Upper lobe of right lung (tissue), 1 donor: ENCODE measurements at places on chromosomes 6 and 20.

DNA sequence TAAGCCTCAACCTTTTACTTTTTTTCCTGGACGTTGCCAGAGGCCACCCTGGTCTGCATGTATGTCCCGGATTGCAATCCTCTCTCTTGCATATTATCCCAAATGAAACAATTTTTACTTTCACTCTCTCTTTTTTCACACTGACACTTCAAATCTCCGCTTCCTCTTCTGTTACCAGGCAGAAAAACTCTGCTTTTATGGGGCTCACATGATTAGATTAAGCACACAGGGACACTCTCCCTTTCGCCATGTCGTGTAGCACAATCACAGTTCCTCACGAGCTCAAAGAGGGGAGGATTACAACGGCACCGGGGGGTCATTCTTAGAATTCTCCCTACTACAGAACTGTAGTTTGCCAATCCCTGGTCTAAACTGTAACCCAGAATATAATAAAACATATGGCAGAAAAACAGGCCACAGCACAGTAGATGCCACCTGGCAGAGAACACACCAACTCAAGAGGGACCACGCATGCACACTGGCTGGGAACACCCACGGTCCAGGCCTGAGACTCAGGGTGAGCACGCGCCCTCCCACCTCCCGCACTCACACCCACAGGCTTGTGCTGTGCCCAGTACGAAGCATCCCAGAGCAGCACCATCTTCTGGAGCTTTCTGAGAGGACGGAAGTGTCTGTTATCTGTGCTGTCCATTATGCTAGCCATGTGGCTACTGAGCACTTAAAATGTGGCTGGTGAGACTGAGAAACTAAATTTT lies 288.7 kb downstream of the KIF16B start:
- no peak for DNase-seq

GRCh38 chr6:5326022-5326641 lies 64.8 kb downstream of the FARS2 start:
- DNase-seq, result no peak

DNA sequence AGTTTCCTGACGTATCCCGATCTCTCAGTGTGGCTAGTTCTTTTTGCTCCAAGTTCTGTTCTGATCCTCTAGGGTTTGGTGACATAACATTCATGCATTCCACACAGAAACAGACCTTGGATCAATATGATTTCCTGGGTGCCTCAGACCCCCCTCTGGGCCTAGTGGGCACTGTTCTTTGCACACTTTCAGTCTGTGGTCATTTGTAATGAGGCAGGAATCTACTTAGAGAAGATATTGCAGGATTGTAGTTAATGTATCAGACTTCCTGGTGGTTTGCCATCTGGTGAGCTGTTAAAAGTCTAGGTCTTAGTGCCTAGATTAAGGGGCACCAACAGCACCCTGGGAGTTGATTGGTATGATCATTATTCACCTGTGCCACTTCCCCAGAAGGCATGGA lies 7.5 kb downstream of the BEND6 start:
- DNase-seq, result no peak

GRCh38 chr6:137307163-137307854 lies 88.1 kb upstream of the IFNGR1 start:
- no peak for DNase-seq

DNA sequence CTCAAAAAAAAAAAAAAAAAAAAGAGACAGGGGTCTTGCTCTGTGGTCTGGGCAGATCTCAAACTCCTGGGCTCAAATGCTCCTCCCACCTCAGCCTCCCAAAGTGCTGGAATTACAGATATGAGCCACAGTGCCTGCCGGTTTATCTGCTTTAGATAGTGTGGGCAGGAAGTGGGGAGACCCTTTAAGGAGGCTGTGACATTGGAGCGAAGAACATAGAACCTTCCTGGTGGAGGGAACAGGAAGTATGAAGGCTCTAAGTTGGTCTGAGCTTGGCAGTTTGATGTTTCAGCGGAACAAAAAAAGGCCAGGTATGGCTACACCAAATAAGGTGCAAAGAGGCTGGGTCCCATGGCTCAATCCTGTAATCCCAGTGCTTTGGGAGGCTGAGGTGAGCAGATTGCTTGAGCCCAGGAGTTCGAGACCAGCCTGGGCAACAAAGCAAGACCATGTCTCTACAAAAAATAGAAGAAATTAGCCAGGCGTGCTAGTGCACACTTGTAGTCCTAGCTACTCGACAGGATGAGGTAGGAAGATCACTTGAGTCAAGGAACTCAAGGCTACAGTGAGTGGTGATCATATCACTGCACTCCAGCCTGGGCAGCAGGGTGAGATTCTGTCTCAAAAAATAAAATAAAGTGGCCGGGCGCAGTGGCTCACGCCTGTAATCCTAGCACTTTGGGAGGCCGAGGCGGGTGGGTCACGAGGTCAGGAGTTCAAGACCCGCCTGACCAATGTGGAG lies 8.7 kb upstream of the ZMYND8 start:
- no peak for DNase-seq

GRCh38 chr20:24425523-24426135 lies 43.8 kb upstream of the SYNDIG1 start:
- DNase-seq, result no peak

GRCh38 chr6:90103056-90103800 lies 193.4 kb downstream of the BACH2 start:
- DNase-seq, result no peak

DNA sequence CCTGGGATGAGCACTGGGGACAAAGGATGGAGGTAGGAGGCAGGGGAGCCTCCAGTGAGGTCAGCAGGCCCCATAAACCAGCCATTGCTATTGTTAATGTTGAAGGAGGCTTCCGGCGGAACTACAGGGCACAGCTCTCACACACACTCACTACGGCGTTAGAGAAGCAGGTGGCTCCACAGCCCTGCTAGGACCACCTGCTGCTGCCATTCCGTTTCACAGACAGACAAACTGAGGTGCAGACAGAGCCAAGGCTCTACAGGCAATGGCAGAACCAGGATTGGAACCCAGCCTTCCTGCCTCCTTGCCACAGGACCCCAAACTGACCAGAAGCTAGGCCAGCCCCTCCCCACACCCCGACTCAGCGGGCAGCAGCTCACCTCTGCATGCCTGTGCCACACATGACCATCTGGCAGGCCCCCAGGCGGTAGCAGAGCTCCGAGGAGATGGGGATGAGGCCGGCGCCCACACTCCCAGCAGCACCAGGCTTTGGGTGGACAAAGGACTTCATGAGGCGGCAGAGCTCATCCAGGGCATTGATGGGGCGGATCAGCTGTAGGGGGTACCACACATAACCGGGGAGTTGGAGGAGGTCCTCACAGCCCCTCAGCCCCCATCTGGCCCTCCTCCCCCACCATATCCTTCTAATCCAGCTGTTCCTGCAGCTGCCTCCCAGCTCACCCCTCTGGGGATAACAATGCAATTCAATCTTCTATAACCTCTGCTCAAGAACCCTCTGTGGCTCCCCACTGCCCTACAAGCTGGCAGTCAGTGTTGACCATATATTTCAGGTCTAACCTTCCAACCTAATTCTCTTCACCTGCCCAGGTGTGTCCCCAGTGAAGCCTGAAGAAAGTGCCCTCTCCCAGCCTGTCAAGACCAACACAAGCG lies 198.5 kb downstream of the PREX1 start:
- no peak for DNase-seq

DNA sequence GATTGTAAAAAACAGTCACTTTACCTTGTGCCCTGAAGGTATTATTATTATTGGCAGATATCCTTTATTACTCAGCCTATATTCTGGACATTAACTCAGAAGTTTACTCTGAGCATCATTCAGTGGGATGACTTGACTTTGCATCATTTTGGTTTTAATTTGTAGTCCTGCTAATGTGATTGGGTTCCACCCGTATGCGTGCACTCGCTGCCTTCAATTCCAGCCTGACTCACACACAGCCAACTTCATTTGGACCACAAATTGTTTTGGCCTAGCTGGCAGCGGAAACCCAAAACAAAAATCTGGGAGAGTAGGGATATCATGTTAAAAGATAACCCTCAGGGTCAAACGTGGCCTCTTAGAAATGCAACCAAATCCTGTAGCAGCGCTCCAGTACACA lies 704.4 kb upstream of the SLC35B3 start:
- no peak for DNase-seq

DNA sequence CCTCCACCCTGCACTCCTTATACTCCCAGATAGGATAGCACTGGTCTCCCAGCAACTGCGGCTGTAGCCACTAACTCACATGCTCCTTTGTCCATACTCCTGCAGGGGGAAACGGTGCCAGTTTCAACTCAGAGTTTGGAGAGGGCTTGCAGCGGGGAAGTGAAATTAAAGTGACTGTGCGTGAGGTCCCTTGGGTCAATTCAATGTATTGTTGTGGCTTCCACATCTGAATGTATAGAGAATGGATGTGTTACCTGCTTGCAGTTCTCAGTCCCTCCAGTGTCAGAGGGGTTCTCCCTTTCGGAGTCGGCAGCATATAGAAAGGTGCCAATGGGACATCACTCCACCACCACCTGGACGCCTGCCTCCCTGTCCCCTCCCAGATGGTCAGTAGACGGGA lies 93.6 kb upstream of the CNKSR3 start:
- no peak for DNase-seq

DNA sequence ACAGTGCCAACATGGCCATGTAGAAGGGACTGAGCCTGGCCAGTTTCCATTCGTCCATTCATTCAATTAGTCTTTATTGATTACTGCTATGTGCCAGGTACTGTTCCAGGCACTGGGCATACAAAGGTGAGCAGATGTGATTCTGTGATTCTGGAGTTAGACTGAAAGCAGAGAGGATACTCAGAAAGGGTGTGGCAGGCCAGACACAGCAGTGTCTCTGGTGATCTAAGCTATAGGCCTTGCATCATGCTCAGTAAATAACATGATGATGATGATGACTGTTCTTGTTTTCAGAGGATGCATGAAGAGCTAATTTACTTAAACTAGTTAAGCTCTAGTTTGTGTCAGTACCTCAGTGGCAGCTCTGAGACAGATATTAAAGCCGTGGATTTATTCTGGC lies 31.4 kb upstream of the FUCA2 start:
- DNase-seq, result no peak

- DNase-seq, result no peak
These were observed 258.4 kb downstream of the CD83 start for GRCh38 chr6:14375930-14376329.

DNA sequence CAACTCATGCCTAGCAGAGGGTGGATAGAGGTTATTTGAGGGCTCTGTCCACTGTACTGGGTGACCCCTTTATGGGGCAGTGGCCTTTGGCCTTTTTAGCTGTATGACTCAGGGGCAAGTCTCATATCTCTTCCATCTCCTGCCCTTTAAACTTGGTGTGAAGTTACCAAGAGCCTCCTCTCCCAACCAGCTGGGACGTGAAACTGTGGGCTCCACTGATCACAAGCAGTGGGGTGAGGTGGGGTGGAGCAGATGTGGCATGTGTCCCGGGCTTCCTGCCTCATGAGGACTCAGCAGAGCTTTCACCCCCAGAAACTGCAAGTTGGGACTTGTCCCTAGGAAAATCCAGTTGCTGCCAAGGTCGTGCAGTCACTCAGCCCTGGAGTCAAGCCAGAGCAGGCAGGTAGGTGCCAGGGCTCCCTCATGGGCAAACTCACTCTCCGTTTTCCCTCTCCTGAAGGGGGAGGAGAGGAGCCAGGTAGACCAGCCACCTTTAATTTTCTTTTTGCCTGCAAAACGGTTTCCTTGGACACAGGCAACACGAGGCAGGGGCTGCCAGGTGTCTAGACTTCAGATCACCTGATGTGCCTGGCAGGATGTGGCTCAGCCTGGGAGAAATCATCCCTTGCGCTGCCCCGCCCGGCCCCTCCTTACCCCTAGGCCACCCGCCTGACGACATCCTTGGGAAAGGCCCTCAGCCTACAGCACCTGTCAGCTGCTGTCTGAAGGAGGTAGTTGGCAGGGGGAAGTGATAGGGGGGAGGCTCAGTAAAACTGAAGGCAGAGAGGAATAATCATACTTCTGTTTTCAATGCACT lies 4.0 kb downstream of the CDKN1A start:
- peak; percentile 79 for DNase-seq

DNA sequence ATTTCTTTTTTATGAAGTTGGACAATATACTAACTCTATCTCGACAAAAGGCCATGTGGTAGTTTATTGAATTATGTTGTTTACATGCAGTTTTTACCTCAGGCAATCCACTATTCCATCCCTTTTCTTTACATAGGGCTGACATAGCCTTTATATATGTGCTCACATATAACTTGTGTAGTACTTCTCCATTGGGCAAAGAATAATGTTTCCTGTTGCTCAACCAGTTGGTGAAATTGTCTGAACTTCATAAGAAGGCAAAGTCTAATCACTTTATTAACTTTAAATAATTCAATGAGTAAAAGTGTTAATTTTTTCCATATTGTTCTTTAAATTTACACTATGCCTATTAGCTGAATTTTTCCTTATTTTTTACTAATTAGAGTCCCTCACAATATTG lies 1272.1 kb downstream of the EPHA7 start:
- DNase-seq, result no peak

GRCh38 chr6:32045811-32046449 lies 7.7 kb downstream of the CYP21A2 start:
- no peak for DNase-seq

- no peak for DNase-seq
These were observed 27.9 kb downstream of the MOCS1 start for GRCh38 chr6:39906318-39906761.

GRCh38 chr20:50681359-50682064 lies 9.8 kb downstream of the RIPOR3 start:
- no peak for DNase-seq
